ENCODE measurements at places on chromosomes 4 and X.

DNA sequence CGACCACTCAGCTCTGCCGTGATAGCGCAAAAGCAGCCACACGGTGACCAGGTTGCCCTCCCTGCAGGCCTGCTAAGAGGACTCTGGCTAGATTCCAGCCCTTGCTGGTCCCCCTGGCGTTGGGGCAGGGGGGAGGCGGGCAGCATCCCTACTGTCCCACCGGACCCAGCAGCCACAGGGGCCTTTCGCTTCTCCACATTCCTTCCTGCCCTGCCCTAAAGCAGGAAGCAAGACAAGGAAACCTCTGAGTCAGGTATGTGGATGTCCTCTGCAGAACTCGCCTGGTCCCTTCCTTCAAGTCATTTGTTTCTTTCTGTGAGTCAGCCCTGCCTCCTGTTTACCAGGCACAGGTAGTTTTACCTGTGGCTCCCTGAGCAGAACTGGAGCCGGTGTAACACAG is 60.2 kb upstream of the CLDN34 start:
- DNase-seq, result no peak

DNA sequence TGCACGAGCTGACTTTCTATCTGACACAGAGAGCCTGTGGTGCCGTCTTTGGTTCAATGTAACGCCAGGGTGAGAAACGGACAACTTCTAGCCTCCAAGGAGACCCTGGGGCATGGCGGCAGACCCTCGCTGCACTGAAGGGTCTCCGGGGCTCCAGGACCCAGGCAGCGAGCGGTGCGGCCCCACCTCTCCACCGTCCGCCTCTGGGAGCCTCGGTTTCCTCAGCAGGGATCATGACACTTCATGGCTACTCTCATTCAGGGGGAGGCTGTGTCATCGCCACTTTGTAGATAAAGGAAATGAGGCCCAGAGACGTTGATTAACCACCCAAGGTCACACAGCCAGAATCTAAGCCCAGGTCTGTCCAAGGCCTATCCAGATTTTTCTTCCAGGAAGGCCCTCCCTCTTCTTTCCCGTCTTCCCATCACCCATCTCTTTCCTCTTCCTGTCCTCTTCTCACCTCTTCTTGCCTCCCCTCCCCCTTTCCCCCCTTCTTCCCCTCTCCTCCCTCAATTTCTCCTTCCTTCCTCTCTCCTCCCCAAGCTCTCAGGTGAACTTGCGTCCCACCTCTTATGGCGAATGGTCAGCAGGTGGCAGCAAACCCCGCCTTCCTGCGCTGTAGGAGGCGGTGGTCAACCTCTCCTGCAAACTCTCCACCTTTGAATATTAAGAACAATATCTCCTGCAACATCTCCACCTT is 69.3 kb upstream of the HMX1 start:
- no peak for DNase-seq

GRCh38 chr4:182185491-182185890 is 57.7 kb upstream of the TENM3 start:
- no peak for DNase-seq

DNA sequence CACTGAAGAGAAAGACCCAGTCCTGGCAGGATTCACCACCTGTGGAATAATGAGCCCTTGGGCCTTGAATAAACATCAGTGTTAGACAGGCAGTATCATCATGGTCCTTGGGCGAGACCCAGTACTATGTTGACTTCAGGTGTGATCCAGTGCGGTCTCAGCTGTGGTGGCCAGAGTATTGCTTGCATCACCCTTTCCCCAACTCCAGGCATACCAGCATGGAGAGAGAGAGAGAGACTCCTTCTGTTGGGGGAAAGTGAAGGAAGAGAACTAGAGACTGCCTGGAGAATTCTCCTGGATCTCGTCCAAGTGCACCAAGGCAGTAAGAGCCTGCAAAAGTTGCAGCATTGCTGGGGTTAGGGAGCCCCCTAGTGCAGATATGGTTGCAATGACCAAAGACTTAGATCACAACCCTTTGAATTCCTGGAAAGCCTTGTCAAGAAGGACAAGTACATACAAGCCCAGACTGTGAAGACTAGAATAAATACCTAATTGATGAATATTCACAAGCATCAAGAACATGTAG is 61.1 kb upstream of the VAMP7 start:
- peak; percentile 50 for DNase-seq

DNA sequence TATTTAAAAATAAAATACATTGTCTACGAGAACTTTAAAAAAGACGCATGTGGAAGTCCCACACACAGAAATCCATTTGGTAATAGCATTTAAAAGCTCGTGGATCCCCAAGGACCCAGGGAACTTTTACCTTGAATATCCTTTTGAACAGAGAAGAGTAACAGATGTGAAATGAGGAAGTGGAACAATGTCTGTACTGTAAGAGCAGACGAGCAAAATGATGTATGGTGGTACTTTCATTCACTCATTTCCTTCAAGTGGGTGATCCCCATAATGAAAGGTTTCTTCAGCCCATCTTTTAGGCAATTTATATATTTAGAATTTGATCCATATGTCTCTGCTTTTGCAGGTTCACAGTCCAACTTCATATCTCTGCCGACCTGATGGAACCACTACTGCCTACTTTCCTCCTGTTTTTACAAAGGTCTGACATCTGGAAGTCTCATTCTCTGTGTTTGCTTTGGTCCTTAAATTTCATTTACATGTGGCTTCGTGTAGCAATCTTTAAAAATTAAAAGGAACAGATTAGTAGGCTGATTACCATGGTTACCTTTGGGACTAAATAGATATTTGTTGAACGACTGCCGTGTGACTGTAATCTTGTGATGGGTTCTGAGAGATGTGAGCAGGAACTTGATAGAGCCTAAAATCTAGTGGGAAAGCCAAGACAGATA is 188.4 kb downstream of the PALLD start:
- no peak for DNase-seq

DNA sequence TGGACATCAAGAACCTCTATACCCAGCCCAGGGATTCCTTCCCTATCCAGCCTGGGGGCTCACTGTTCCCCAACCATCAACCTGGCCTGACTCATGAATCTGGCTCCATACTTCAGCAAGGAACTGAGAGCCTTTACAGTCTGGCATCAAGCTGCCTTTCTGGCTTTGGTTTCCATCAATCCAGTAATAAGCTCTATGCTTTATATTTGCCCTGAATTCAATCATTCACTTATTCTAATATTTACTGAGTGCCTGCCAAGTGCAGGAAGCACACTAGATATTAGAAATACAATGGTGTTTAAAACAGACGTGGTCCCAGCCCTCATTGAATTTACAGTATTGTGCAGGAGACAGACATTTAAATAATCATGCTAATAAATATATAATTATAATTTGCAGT is 114.8 kb upstream of the PLAC1 start:
- DNase-seq, result no peak

GRCh38 chr4:74267998-74268606 is 40.2 kb upstream of the EPGN start:
- no peak for DNase-seq

- no peak for DNase-seq
Observed at GRCh38 chr4:150609131-150609530, 27.2 kb downstream of the MAB21L2 start.

- no peak for DNase-seq
Observed at GRCh38 chr4:67909905-67910584, 26.2 kb upstream of the TMPRSS11D start.

DNA sequence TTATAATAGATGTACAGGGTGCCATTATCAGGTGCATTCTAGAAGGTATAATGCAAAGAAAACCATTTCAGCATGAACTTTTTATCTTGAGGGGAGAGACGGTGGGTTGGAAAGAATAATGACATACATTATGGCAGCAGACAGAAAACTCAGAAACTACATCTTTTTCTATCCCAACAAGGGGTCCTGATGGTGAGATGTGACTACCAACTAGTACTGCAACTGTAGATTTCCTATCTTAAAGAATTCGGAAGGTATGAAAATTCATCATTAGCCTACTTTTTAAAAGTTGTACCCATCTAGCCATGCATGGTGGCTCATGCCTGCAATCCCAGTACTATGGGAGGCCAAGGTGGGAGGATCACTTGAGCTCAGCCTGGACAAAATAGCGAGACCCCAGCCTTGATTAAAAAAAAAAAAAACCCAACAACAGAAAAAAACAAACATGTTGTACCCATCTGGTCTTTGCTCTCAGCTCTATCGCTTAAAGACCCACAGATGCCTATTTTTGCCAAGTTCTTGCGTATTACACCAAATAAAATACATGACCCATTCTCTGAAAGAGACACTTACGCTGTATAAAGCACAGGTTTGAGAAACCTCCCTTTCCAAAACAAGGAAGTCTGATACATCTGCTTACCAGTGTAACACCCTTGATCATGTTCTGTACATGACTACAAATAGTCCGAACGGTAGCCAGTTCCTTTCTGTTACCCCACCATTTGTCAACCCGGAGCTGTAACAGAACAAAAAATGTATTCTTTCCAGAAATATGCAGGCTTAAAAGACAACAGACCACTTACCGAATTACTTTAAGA is 1.6 kb downstream of the RPL9 start:
- DNase-seq, result no peak

GRCh38 chrX:39253551-39253950 is 452.3 kb downstream of the MID1IP1 start:
- no peak for DNase-seq

GRCh38 chr4:165489786-165490185 is 111.0 kb downstream of the CPE start:
- no peak for DNase-seq

- no peak for DNase-seq
Observed at GRCh38 chrX:38156838-38157237, 63.8 kb downstream of the SRPX start.

GRCh38 chr4:1201851-1202525 is 29.6 kb upstream of the SPON2 start:
- peak; percentile 89 for DNase-seq
